ENCODE measurements at places on chromosomes 3 and 15.

DNA sequence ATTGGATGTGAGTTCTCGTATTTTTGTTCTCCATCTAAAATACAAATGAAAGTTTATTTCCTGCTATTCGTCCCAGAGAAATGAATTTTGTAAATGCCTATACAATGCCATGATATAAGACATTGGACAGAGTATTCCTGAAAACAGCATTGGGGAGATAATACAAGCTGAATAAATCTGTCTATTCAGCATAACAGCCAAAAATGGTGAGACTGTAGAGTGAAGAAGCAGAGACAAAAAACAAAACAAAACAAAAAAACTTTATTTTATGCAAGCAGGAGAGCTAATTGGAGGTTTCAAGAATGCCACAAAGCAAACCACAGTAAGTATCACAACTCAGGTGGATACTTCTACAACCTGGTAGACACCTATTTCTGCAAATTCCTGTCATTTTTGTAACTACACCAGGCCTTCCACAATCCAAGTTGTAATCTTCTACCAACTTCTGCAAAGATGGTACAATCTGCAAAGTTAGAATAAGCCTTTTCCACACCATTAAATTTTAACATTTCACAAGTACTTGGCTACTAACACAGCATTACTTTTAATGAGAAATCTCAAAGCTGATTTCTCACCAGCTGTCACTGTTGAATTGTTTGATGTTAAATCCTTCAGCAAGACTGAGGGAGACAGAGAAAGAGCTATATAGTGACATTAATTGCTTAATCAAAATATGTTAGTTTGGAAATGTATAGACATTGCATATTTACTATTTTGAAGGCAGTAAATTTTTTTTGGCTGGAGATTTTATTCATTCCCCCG is 163.1 kb downstream of the CLSTN2 start:
- DNase-seq: no peak

GRCh38 chr15:96869790-96870189 is 539.3 kb downstream of the NR2F2 start:
- no peak for DNase-seq

DNA sequence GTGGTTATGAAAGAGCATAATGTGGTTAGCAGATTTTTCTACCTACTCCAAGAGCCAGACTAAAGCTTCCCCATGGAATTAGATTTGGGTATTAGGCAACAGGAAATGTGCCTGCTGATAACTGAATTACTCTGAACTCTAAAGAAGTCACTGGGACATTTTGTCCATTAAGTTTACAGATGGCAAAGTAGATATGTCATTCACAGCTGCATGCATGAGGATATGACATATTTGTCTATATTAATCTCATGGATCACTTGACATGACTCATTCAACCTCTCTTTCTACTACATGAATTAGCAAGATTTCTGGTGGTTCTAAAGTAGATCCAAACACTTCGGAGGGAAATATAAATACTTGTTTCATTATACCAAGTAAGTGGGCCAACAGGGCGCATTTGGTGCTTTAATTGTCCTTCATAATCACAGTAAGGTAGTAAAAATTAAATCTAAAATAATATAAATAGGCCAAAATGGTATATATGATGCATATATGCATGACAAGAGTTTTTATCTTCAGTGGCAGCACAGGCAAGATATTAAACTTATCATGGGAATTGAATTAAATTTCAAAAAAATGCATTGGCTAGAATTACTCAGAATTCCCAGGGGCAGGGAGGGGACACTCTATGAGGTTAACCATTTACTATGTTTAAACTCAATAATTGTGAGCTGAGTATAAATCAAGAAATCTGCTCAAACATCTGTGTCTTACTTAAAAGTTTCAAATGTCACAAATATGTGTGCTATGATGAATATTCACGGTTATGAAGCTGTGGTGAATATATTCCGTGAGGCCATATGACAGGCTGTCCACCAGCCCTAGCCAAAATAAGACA is 365.3 kb upstream of the KCNMB2 start:
- peak; percentile 50 for DNase-seq

DNA sequence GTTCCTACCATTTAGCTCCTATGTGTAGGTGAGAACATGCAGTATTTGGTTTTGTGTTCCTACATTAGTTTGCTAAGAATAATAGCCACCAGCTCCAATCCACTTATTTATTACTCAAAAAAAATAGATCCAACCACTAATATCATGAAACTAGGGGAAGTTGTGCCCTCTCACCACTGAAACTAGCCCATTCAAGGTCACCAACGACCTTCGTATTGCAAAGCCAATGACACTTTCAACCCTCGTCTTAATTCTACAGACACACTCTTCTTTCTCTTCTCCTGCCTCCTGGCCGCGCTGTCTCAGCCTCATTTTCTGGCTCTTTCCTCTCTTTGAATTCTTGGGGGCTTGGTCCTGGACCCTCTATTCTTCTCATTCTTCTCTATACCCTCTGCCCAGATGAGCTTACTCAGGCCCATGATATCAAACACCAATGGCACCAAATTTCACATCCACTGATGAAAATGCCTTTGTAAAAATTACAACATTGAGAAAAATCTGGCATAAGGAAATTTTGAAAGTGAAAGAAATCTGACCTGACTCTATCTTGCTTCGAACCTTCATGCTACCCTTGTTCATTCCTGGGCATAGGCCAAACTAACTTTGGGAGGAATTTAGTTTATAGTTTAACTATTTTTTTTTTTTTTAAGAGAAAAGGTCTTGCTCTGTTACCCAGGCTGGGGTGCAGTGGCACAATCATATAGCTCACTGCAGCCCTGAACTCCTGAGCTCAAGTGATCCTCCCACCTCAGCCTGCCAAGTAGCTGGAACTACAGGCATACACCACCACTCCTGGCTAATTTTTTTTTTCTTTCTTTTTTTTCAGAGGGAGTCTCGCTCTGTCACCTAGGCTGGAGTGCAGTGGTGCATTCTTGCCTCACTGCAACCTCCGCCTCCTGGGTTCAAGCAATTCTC is 25.4 kb upstream of the LIMD1 start:
- peak; percentile 60 for DNase-seq

- no peak for DNase-seq
Measured at GRCh38 chr3:105539897-105540296, 173.2 kb downstream of the ALCAM start.

DNA sequence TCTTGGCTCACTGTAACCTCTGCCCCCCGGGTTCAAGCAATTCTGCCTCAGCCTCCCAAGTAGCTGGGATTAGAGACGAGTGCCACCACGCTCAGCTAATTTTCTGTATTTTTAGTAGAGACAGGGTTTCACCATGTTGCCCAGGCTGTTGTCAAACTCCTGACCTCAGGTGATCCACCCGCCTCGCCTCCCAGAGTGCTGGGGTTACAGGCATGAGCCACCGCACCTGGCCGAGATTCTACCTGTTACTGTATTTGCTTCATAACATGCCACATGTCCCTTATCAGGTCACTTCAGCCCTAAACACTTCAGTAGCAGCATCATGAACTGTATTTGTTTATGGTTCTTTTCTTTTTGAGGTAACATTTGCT is 7.5 kb upstream of the LCTL start:
- DNase-seq: no peak

- DNase-seq: peak; percentile 41
Measured at GRCh38 chr15:40928821-40929659, at the start of gene DLL4. Gene DLL4 (plus strand): TSS chr15:40929340. CDS start chr15:40929669, 329 bp downstream.

- DNase-seq: no peak
Measured at GRCh38 chr3:21991061-21991460, 240.1 kb upstream of the ZNF385D start.

GRCh38 chr3:69791919-69792399 is 52.7 kb downstream of the MITF start:
- peak; percentile 65 for DNase-seq

- DNase-seq: no peak
Measured at GRCh38 chr3:119084371-119085069, 49.9 kb upstream of the IGSF11 start.

DNA sequence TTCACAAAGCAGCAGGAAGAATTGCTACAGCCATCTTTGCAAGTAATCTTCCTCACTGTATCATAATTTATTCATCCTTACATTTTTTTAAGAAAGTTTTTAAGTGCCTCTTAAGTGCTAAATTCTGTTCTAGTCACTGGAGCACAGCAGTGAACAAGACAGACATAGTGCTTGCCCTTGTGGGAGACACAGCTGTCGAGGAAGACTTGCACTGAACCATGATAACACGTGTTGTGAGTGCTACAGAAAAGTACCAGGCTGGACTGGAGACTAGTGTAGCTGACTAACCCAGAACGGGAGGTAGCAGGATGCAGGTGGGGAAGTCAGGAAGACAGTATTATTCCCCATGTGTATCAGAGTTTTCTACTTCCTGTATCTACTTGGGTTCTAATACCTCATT is 300.6 kb downstream of the TBL1XR1 start:
- DNase-seq: no peak

- no peak for DNase-seq
Measured at GRCh38 chr3:83953417-83954089, 1005.2 kb upstream of the CADM2 start.

DNA sequence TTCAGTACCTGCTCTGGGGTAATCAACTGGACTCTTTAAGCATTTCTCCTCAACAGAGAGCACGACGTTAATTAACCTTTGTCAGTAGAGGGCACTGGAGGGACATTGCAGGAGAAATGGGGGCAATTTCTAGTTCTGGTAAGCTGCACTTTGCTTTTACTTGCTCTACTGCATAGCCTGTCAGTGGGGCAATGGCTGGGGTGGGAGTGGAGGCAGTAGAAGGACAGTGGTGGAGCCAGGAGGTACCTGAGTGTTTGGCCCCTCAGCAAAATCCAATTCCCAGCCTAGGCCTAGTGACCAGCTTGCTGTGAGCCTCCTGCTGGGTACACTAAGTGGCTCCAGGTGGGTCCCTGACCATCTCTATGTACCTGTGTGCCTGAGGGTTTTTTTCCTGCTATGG is 18.3 kb upstream of the MED12L start:
- peak; percentile 43 for DNase-seq

DNA sequence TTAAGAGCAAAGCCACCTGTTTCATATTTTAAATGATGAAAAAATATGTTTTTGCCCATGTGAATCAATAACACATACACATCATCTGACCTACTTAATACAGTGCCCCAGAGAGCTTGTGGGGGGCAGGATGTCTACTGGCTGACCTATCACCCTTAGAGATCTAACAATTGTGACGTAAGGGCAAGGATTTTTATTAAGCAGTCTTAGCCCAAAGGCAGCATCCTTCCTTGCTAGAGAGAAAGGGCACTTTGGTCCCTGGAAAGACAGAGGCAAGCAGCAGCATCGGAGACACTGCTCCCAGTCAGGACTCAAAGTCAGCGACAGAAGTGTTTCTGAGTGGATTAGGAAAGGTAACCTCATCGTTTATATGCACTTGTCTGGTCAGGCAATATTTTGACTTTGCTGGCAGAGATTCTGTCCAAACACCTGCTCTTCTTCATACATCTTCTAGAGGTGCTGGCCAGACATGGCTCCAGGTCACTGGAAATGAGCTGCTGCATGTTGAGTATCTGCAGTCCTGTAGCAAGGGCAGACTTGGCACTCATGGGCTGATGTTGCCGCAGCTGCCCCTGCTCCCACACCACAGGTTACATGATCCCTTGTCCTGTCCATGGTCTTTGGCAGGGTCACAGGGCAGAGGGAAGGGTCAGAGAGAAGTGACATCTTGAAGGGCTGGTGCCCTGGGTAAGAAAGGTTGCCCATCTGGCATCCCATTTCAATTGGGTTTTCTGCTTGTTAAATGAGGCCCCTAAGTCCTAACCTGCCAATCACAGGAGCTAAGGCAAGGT is 1.8 kb downstream of the CXCR6 start:
- DNase-seq: no peak

GRCh38 chr3:63875510-63875909 is 11.8 kb downstream of the ATXN7 start:
- DNase-seq: no peak

DNA sequence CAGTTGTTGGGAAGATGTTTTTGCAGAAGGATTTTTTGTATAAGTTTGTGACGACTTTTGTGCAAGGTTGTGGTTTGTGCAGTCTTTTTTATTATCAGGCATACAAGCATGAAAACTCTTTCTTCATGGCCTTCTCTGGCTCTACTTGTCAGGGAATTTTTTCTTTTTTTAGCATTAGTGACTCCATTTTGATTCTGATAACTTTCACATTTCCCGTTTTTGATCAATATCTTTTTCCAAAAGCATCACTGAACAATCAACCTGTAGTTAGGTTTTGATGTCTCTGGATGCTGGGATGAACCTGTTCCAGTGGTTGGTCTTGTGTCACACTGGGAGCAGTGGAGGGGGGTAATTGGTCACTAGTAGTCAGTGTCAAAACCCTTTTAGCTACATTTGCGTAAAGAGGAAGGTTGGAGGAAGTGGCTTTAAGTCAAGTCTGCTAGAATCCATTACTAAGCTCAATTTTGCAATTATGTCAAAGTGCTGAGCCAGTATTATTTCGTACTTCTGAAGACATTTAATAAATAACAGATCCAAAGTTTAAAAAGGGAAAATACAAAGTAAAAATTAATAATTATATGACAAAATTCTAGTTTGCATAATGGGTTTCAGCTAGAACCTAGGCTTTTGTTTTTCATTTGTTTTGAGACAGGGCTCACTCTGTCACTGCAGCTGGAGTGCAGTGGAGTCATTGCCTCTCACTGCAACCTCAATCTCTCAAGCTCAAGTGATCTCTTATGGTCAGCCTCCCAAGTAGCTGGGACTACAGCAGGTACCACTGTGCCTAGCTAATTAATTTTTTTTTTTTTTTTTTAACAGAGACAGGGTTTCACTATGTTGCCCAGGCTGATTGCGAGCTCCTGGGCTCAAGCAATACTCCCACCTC is 18.8 kb upstream of the CFAP161 start:
- peak; percentile 79 for DNase-seq

DNA sequence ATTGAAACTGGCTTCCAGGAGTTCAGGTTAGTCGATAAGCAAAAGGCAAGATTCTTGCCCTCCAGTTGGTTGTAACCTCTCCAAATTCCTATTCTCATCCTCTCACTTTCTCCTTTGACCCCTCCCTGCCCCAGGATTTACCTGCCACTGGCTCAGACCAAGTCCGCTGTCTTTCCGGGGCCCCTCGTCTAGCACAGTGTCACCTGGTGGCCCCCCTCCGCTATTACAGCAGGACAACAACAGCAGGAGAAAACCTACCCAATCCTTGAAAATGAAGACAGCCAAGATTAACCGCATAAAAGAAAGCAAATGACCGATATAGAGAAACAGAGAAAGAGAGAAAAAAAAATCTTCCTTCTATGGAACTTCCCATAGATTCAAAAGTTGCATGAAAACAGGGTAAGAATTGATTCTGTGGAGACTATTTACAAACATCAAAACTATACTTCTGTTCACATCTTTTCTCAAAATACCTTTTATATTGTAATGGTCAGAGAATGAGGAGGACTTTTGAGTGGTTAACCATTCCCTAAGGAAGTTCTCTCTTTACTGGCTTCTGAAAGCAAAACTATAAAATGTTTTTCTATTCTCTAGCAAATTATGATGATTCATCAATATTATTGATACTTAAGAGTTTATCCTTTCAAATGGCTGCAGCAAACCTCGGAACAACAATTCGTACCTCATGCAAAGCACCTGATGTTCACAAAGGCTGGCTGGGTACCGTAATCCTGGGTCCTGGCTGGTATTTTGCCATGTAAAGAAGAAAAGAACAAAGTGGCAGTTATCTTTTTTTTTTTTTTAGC is 10.0 kb upstream of the ST8SIA2 start:
- peak; percentile 6 for DNase-seq

GRCh38 chr3:160569894-160570652 is 4.7 kb upstream of the KPNA4 start:
- DNase-seq: peak; percentile 69
